LHCN-M2 (cell line): ENCODE measurements at places on chromosomes 4 and X. TPM values are rescaled to one million over a fixed set of nuclear protein-coding genes. Genes with fewer than 3 reads are reported as not detected.

The FOXR2 gene
- not detected in 2 replicates for total RNA-seq

The ZFP42 gene
- total RNA-seq: not detected in 2 replicates

The RHOXF2 gene
- not detected in 2 replicates for total RNA-seq

The TACR3 gene
- 0.06 and 0.17 TPM in 2 replicates for total RNA-seq

The TLR3 gene
- 4.9 and 5.4 TPM in 2 replicates for total RNA-seq

DNA sequence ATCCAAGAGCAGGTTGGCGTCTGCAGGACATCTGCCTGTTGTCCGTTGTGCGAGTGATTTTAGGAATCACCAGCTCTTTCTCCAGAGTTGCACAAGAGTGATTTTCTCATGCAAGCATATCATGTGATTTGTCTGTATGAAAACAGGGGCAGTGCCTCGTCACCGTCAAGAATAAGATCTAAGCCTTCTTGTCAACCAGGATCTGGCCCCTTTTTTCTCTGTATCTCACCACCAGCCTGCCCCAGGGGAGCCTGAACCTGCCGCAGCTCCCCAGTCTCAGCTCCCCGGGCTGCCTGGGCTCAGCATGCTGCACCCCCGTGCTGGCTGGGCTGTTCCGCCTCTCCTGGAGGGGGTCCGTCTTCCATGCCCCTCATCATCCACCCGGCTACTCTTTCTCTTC is 90.5 kb downstream of the STOX2 start:
- DNase-seq: no peak

DNA sequence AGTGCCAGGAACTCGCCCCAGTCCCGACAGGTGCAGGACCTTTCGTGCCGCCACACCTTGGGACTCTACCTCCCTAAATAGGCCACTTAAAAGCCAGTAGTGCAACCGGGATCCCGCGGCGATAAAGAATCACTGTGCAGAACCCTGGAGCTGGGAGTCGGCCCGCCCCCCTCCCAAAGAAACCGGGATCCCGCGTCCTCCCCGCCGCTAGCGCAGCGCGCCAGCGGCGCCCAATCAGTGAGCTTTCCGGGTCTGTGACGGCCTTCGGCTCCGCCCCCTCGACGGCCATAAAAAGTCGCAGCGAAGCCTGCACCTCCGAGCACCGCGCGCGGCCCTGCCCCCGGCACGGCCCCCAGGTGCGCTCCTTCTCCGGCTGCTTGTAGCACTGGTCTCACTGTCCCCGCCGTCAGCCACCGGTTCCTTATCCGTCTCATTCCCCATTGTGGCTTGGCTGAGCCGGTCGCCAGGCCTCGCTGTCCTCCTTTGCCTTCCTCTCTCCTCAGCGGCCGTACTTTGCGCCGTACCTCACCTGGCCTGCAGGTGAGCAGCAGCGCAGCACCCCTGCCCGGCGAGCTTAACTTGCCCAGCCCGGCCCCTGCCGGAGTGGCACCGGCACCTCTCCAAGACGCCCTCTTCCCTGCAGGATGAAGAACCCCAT is at the start of gene LRAT:
LRAT (plus strand) TSS at position 318 of the 658 bp plus-strand sequence; CDS start at position 645, 327 bp downstream.
- no peak for DNase-seq

DNA sequence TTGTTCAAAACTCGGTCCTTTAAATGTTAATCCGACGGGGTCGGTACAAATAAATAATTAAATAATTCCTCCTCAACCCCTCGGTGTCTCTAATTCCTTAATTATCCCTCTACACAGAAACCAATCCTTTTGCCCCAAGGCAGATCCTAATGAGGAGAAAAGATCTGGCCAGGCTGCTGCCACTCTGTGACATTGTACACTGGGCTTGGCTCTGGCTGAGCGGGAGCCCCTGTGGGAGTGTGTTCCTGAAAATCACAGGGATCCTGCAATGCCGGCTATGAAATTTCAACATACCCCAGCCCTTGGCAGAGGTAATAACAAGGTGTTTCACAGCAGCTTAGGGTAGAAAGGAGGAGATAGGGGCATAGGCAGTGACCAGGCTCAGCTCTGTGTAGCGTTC is 96.0 kb downstream of the DHRSX start:
- no peak for DNase-seq

GRCh38 chrX:69564665-69565064 is 51.2 kb upstream of the EDA start:
- DNase-seq: no peak

GRCh38 chr4:156779774-156780173 is 191.8 kb downstream of the PDGFC start:
- DNase-seq: peak; percentile 95

DNA sequence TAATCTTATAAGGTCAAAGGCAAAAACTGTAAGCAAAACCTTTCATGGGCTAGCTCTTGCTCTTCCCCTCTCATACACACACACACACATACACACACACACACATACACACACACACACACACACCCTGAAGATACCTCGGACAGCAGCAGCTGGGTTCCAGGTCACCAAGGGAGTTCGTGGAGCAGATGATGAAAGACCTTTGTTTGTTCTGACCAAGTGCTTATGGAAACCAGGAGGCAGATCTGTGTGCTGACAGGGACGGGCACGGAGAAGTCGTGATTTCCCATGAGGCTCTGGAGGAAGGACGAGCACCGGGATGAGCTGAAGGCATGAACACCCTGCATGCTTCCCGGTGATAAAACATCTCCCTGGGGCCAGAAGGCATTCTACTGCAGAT is 35.4 kb upstream of the CRMP1 start:
- DNase-seq: no peak

DNA sequence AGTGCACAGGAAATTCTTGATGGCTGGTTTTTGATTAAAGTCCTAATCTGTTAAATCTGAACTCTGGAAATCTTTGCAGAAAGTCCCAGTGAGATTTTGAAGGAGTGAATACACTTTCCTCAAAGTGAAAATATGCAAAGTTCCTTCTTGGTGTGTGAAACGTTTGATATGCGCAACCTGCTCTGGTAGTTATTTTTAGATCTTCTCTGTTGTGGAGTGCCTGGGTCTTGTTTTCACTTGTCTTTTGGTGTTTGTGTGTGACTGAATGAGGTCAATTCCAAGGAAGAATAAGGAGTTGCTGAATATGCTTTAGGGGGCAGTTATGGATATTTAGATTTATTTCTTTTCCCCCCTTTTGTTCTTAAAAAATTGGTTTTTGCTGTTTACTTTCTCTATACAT is 41.7 kb downstream of the SCML1 start:
- no peak for DNase-seq

DNA sequence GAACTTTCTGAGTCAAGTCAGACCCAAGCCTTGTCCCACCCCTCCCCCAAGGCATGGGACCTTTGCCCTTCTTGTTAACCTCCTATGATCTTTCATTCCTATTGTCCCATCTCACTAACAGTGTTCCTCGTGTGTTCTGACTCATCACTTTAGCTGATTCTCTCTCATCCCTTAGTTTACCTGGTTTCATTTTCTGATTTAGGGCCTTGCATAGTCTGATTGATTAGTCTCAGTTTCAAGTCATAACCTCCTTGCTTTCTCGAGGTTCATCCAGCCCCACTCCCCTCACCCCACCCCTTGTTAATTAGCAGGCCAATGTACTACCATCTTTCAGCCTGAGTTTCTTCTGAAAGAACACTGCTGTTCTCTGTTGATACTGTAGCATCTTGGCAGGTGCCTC is 517.4 kb downstream of the RPA4 start:
- no peak for DNase-seq

DNA sequence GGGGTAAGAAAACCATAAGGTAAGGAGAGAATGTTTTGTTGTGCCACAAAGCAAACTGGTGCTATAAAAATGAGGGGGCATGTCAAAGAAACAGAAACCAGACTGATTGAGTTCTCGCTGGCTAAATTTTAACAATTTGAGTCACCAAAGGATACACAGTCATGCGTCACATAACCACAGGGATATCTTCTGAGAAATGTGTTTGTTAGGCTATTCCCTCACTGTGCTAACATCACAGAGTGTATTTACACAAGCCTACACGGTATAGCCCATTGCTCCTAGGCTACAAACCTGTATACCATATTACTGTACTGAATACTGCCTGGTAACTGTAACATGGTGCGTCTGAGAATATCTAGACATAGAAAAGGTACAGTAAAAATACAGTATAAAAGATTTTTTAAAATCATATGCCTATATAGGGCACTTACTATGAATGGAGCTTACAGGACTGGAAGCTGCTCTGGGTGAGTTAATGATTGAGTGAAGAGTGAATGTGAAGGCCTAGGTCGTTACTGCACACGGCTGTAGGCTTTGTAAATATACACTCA is 50.1 kb downstream of the FBXW7 start:
- peak; percentile 87 for DNase-seq

DNA sequence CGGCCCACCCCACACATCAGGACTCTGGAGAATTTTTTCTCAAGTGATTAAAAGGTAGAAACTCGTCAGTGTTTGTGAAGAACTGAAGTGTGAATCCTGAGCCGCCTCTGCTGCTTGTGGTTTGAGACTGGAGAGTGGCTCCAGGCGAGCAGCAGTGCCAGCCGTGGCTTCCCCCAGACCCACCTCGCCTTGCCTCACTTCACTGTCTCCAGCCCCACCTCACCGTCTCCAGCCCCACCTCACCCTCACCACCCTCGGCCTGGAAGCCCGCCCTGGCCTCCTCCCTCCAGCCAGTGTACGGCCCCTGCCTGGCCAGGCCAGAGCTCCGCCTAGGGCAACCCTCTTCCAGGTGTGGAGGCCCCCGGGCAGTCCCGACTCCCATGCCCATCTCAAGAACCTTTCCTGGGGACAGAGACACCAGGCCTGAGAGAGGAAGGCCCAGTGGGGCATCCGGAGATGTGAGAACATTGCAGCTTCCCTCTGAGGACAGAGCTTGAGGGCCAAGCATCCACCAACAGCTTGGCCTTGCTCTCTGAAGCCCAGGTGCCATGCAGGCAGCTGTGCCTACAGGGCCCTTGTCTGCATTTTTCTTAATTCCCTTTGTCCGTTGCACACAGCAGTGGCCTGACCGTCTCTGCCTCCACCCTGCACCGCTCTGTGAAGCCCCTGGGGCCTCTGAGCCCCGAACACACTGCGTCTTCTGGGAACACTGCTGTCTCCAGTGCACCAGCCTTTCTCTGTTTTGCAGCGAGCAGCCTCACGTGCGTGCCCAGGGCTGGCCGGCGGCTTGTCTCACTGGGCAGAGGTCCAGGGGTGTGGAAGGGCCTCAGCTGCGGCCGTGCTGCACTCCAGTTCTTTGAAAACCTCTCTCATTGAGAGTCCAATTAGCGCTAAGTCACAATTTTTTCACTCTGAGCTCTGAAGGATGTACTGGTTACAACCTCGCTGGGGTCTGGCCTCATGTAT is 13.8 kb downstream of the SH3BP2 start:
- peak; percentile 18 for DNase-seq

- DNase-seq: no peak
Measured at GRCh38 chr4:189084671-189085070, 856.0 kb upstream of the FRG1 start.

DNA sequence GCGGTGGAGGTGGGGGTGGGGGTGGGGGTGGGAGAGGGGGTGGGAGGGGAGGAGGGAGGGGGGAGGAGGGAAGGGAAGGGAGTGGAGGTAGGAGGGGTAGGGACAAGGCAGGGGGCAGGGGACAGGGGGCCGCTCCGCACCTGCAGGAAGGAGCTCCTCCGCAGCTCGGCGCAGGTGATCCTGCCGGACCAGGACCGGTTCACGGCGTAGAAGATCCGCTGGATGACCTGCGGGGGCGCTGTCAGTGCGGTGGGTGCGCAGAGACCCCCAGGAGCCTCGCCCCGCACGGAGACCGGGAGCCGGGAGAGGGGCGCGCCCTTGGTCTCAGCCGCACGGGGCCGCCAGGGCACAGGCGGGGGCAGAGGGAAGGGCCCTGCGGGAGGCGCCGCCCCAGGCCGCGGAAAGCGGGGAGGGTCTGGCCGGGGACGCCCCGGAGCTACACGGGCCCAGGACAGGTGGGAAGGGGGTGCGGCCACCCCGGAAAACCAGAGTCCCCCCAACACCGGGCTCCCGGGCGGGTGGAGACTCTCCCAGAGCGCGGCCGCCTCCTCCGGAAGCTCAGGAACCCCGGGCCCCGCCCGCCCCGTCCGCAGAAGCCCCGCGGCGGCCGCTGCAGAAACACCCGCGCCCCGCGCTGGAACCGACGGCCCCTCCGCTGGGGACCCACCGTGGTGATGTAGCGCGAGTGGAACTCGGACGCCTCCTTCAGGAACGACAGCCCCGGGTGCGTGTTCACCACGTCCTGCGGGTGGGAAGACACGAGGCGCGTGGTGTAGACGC is 27.6 kb upstream of the GTPBP6 start:
- no peak for DNase-seq

DNA sequence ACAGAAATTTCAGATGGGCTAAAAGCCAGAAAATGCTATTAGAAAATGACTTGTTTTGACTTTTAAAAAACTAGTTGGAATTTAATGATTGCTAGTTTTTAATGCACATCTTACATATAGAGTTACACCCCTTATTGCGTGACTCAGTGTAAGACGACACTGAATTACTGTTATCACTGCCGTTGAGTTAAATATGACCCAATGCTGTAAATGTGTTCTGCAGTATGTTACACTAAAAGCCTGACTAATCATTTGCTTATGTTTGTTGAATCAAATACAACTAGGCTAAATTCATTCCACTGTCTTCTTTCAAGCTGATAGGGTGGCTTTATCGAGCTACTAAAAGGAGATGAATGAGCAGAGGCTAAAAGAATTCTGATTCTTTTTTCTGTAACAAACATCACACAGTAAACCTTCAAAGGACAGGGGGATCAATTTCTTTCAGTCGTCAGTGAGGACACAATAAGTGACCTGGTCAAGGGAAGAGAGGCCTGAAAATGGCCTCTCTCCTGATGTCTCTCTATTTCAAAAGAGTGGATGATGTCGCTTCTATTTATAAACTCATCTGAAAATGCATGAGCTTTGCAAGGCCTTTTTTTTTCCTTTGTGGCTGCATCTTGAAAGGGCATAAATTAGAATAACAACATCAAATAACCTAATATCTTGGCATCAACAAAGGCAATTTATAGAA is 142.2 kb upstream of the KCNIP4 start:
- DNase-seq: peak; percentile 38

DNA sequence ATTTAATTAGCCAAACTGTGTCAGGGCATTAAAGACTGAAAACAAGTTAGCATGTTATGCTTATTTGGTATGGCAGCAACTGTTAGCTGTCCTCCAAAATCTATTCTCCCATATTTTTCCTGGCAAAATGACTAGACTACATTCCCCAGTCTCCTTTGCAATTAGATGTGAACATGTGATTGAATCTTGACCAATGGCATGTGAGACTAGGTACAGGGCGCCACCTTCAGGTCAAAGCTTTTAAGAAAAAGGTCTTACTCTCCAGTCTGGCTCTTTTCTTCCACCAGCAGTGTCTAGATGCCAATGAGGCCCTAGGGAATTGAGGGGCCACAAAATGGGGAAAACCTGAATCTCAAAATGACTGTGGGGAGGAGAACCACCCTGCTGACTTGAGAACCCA is 408.2 kb downstream of the SMARCA1 start:
- no peak for DNase-seq

GRCh38 chrX:119647089-119647488 is 40.9 kb upstream of the NKRF start:
- no peak for DNase-seq

GRCh38 chrX:103293118-103293517 is 16.6 kb upstream of the TCEAL5 start:
- no peak for DNase-seq

GRCh38 chrX:100340491-100341141 is 69.5 kb downstream of the PCDH19 start:
- DNase-seq: no peak
